ENCODE measurements at places on chromosomes 1 and 21.

GRCh38 chr1:228794173-228794572, 58.9 kb downstream of the RHOU start:
- no peak for DNase-seq

DNA sequence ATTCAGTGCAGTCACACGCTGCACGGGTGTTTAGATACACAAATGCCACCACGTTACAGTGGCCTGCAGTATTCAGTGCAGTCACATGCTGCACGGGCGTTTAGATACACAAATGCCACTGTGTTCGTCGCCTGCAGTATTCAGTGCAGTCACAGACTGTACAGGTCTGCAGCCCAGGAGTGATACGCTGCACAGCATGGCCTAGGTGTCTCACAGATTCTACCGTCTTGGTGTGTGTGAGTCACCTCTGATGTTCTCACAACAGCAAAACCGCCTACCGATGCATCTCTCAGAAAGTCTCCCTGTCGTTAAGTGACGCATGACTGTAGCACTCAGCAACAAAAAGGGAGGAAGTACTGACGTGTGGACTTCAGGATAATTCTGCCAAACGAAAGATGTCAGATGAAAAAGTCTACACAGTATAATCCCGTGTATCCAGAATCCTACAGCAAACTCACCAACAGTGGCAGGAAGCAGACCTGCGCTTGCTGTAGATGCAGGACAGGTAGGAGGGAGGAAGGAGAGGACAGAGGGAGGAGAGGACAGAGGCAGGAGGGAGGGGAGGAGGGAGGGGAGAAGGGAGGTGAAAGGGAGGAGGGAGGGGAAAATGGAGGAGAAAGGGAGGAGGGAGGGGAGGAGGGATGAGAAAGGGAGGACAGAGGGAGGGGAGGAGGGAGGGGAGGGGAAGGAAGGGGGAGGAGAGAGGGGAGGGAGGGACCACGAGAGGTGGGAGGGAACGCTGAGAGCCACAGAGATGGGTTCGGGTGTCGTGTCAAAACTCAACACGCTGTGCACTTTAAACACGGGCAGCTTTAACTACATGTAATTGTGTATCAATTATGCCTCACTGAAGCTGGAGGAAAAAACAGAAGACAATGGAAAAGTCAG, 36.3 kb upstream of the PCBP3 start:
- peak; percentile 76 for DNase-seq

- no peak for DNase-seq
Observed at GRCh38 chr21:33238565-33239255, 9.0 kb downstream of the IFNAR2 start.

DNA sequence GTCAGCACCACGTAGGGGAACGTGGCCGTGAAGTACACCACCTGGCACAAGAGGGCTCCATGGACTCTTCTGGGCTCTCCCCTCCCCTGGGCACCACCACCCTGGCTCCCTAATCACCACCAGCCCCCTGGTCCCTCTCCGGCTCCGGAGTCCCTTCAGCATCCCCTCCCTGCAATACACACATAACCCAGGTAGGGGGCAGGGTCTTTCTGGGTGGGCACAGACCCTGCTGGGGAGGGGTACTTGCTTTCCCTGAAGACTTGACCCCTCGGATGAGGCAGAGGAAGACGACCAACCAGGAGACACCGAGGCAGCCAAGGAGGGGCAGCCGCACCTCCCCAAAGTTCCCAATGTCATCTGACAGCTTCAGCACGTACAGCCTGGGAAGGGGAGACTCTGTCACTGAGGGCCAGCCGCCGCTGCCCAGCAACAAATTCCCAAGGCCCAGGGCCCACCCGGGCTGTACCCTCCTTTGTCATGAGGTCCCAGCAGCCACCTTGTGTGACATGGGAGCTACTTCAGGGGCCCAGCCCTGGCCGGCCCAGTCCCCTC, 11.3 kb downstream of the CCDC24 start:
- DNase-seq: no peak

GRCh38 chr1:219587801-219588561, 24.9 kb downstream of the ZC3H11B start:
- DNase-seq: peak; percentile 84

DNA sequence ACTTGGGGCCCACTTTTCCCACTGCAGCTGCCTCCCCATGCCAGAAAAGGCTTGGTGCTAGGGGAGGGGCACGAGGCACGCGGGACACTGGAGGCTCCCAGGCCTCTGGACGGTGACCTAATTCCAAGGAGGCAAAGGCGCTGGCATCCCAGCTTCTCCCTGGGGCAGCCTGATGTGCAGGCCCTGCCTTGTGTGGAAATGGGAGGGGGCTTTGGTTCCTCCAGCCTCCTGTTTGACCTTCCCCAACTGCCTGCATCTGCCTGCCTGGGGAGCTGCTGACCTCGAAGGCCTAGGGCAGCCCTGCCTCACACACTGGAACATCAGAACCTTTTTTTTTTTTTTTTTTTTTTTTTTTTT, 39.9 kb downstream of the KIAA1614 start:
- DNase-seq: no peak

- DNase-seq: no peak
Observed at GRCh38 chr1:91765293-91765692, 120.7 kb downstream of the TGFBR3 start.

DNA sequence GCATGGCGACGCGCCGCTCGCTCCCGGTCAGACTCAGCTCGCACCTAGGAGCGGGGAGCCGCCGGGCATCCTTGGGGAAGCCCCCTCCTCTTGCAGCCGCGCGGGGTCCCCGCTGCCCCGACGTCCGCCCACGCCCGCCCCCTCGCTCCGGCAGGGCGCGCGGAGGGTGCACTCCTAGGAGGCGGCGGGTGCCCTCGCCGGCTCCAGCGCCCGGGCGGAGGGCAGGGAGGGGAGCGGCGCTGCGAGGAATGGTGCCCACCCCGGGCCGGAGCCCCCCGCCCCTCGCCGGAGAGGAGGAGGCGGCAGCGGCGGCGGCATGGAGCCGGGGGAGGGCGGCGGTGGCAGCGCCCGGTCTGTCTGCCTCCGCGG, 488 bp downstream of the FAM78B start:
- DNase-seq: no peak

DNA sequence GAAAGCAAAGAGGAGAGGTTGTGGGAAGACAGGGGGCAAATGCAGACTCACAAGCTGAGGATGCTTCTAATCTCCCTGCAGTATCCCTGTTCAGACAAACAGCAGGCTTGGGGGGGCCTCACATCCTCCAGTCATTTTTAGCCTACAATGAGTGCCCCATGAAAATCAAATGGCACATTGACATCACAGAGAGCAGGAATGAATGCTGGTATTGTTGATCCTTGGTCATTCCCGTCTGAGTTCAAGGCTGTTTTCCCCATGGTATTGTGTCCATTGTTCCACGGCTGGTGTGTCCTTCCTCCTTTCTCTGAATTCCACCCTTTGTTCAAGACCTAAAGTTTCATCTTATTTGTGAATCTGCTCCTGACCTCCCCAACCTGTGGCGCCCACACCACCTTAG, 545.6 kb downstream of the AJAP1 start:
- DNase-seq: no peak

DNA sequence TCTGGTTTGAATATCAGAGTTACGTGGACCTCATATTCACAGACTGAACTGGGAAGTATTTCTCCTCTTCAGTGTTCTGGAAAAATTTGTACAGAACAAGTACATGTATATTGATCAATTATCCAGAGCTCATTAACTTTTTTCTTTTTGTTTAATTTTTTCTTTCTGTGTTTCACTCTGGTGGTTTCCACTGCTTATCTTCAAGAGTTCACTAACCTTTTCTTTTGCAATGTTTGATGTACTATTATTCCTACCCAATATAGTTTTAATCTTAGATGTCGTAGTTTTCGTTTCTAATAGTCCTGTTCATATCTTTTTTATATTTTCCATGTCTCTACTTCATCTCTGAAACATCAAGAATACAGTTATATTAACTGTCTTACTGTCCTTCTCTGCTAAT, 46.5 kb downstream of the TUT4 start:
- no peak for DNase-seq
